ELR (cell line): ENCODE measurements at places on chromosomes 16 and 17.

GRCh38 chr17:80937462-80938381 is 53.9 kb upstream of the CHMP6 start:
- no peak for DNase-seq

DNA sequence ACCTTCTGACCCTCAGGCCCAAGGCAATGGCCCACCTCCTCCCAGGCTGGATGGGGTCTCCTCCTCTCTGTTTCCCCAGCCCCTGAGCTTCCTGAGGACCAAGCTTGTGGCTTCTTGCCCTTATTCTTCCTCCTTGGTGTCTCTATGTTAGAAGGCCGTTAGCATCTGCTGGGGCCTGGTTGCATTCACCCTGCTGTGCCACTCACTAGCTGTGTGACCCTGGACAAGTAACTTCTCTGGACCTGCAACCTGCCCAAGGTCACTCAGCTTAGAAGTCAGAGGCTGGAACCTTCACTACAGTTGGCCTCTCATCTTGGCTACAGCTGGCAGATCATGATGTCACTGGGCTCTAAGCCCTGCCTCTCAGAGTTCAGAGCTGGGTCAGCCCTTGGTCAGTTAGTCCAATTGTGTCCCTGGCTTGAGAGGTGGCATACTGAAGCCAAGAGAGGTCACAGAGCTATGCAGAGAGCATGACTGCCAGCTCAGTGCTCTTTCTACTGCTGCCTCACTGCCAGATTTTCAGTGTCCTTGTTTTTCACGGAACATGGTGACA is 3.0 kb downstream of the MT2A start:
- peak; percentile 69 for DNase-seq

- no peak for DNase-seq
Measured at GRCh38 chr17:19311016-19311415, 51.5 kb downstream of the B9D1 start.

GRCh38 chr17:11925262-11926021 is 71.8 kb downstream of the ZNF18 start:
- DNase-seq = no peak

GRCh38 chr16:8589057-8589899 is 1.0 kb downstream of the TMEM114 start:
- no peak for DNase-seq

- no peak for DNase-seq
Measured at GRCh38 chr16:74652249-74652648, 14.4 kb downstream of the RFWD3 start.

DNA sequence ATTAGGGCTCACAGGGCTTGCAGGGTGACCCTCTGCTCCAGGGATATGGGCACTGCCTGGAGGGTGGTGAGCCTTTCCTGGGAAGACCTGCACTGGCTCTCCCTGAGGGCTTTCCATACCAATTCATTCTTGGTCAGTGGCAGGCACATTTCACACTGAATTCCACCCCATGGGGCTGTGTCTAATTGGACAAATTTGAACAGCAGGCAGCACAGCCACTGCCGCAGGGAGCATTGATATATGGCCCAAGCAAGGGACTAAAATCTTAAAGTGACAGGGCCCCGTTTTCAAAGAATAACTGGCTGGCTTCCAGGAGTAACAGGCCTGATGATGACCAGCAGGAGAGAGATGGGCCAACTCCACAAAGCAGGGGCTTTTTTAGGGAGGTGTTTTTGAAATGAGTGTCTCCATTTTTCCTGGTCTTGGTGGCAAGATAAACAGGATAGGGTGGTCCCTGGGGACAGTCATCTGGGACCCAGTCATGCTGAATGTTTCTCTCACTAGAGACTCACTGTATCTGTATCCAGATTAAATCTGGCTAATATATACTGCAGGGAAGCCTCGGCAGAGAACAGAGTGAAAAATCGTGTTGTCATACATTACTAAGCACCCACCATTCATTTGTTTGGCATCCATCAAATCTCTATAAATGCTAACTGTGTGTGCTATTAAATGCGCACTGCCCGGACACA is 74.1 kb upstream of the TBX2 start:
- DNase-seq = peak; percentile 95

DNA sequence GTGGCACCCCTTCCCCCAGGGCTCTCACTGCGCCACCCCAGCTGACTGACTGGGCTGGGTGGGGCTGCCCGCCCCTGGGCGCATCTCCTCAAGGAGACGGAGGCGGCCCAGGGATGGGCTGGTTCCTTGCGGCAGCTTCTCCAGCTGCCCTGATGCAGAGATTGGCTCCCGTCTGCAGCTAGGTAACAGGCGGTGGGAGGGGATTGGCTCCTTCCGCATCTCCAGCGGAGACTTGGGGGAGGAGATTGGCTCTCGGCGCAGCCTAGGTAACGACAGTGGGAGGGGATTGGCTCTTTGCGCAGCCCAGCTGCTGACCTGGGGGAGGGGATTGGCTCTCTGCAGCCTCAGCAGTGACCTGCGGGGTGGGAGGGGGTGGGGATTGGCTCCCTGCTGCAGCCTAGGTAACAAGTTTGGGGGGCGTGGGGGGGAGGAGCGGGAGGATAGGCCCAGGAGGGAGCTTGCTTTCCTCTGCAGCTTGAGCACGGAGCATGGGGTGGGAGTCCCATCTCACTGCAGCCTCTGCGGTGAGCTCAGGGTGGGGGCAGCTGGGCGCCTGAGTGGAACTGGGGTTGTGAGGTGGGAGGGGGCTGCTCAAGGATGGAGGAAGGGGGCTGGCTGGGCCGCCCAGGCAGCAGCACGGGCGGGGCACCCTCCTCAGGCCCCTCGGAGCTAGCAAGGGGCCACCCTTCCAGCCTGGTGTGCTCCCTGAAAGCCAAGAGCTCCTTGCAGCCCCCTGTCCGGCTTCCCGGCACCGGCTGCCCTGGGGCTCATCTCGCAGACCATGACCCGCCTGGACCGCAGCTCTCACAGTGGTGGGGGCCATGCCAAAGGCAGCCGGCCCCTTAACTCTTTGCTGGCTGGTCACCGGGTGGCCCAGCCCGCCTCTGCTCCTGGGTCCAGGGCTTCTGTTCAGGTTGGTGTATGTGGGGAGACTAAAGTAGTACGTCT is 6.4 kb downstream of the NFE2L1 start:
- DNase-seq = peak; percentile 73
